HuH-7 (cell line): ENCODE measurements at places on chromosomes 5 and 9.

DNA sequence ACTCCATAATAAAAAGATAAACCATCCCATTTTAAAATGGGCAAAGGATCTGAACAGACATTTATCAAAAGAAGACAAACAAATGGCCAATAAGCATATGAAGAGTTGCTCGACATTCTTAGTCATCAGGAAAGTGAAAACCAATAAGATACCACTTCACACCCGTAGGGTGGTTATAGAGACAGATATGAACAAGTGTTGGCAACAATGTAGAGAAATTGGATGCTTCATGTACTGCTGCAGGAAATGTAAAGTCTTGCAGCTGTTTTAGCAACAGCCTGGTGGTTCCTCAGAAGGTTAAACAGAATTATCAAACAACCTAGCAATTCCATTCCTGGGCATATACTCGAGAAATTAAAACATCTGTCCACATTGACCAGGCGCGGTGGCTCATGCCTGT, 42.5 kb downstream of the GTF3C4 start:
- DNase-seq, result no peak

GRCh38 chr5:150647275-150648251, 7.1 kb downstream of the SYNPO start:
- no peak for DNase-seq

DNA sequence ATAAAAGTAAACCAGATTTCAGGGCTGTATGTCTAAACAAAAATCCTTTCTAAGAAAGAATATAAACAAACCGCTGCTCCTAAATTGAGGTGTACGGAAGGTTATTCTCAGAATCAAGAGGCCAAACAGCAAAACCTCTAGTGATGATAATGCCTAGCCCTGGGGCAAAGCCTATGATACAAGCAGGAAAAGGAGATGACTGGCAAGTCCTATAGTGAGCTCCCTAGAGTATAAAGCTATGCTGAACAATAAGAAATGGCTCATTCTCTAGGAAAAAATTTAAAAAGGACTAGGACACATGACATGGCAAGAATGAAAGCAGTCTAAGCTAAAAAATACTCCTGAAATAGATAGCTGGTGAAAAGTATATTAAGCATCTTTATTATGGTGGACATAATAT, 187.1 kb downstream of the BNC2 start:
- DNase-seq, result no peak

GRCh38 chr5:138937392-138938387, 62.6 kb upstream of the LRRTM2 start:
- no peak for DNase-seq

- no peak for DNase-seq
These were observed 27.0 kb downstream of the OLFML2A start for GRCh38 chr9:124803911-124804310.

- DNase-seq, result no peak
These were observed 155.8 kb downstream of the ZNF608 start for GRCh38 chr5:124590686-124591085.

DNA sequence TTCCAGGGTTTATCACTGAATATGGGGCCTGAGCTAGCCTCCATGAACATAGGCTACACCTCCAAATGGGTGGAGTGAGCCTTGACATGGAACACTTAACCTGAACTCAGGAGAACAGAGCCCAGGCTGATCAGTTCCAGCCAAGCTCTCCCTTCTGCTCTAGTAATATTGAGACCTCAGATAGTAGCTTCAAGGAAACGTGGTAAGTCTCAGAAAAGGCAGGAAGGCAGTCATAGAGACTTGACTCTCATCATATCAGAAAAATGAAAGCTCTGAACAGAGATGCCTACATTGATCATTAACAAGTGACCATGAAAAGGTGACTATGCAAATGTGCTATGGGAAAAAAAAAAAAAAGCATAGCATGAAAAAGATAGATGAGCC, 40.5 kb upstream of the MYO10 start:
- no peak for DNase-seq

DNA sequence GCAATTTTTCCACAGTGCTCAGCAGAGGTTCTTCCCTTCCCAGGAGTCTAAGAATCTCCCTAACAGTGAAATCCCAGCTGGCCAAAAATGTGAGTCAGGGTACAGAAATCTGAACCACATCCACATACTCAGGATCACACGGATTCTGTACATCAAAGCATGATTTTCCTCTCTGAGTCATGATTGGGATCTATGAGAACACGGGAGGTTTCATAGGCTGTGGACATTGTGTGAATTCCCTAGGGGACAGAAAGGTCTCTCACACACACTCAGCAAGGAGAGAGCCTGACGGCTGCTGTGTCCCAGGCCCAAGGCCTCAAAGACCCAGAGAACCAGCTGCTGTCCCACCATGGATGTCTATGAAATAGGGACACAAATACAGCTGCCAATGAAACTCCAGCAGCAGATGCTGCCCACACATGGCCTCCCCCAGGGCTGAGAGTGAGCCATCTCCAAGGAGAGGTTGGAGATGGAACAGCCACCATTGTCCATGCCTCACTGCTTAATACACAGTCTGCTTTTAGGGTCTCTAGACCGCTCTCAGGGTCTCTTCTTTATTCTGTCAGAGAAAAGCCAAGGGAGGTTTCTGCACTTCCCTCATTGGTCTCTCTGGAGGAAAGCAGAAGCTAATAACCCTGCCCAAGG, 102.7 kb downstream of the ADAMTS12 start:
- no peak for DNase-seq

- no peak for DNase-seq
These were observed 84.5 kb downstream of the GNAQ start for GRCh38 chr9:77946969-77947620.

- no peak for DNase-seq
These were observed 52.6 kb downstream of the PDCD1LG2 start for GRCh38 chr9:5562806-5563416.

DNA sequence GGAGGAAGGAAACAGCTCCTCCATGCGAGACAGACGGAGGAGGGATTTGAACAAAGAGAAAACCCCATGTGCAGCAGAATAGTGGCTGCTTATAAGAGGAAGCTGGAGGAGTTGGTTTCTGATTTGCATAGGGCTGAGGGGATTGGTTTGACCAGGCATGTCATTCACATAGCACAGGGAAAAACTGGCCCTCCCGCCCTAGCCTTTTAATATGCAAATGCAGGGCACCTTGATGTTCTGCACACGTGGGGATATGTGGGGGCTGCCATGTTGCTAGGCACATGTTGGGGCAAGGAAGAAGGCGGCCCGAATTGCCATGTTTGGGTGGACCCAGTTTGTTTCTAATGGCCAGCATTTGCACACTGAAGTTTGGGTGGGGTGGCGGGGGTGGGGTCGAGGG, 42.2 kb downstream of the OSMR start:
- DNase-seq, result no peak

- no peak for DNase-seq
These were observed 32.4 kb downstream of the ABHD17B start for GRCh38 chr9:71878327-71879274.

- no peak for DNase-seq
These were observed 15.6 kb downstream of the UNC5A start for GRCh38 chr5:176825957-176826356.
